ENCODE measurements at places on chromosomes 5 and 9.

DNA sequence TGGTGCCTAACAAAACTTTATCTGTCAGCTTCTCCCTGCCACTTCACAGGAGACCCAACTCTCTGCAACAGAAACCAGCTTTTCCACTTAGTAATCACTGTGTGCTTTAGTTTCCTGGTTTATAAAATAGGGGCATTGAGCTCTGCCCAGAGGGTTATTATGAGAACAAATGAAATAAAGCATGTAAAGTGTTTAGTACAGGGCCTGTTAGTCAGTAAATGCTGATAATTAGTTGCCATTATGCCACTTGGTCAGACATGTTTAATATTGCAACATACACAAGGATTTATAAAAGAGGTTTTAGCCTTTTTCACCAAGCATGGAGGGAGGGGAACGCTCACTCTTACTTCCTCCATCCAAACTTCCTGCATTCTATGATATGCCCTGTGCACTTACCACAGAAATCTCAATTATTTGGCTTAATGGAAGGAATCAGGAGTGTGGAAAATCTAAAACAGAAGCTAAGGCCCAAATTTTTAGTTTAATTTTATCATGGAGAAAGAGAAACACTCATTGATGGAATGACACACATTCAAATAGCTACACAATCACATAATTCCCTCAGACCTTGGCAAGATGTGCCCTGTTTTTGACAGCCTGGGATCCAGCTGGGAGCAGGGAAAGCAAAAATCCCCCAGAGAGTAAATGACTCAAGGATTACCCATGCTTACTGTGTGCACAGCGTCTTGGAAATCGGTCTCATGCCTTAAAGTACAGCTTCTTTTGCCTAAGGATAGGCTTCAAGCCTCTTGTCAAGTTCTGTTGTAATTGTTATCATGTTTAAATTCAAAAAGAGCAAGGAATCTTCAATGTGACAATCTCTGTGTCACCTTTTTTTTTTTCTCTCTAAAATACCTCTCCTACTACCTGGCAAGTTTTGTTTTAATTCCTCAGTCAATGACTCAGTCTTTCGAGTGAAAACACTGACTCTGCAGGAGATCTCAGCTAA, 34.0 kb downstream of the ZNF474 start:
- peak; percentile 18 for DNase-seq

DNA sequence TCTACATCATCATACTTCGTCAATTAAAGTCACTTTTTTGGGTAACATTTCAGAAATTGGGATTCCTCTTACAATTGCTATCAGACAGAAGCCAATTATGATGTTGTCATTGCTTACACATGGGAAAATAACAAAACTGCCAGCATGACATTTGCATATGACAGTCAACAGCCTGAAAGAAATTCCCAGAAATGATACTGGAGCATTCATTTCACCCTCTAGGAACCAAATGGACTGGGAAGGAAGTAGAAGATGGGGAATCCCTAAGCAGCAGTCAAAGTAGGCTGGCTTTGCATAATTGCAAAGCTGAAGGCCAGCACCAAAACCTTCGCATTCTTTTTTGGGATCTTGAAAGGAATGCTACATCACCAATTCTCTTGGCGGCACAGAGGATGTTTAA, 10.7 kb downstream of the HMGCS1 start:
- DNase-seq = no peak

- DNase-seq = no peak
Observed at GRCh38 chr5:149256451-149256850, 15.2 kb upstream of the AFAP1L1 start.

DNA sequence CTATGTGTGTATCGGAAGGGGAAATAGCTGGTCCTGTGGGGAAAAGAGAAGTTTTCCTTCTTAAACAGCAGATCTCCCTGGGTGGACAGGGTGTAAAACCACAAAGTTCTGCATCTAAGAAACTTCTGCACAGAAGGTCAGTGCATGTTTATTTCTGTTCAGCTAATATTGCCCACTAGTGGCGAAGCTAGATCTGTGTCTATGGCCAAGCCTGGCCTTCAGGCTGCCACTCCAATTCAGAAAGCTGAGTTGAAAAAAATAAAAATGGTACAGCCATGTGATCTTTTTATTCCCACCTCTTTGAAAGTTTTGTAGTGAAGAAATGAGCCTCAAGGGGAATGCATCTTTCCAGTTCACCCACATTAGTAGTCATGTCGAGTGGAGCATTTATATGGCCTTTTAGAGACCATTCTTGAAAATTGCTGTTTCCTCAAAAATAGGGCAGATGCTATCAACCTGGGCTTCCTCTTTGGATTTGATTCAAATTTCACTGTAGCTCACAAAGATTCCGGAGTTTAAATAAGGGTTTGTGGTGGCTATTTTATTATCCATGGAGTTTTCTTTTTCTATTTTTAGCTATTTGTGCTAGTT, 488.0 kb downstream of the PRELID2 start:
- no peak for DNase-seq

GRCh38 chr5:150676578-150676977, 15.5 kb downstream of the MYOZ3 start:
- DNase-seq = no peak

- DNase-seq = no peak
Observed at GRCh38 chr9:136831002-136831719, 11.1 kb upstream of the AJM1 start.

- no peak for DNase-seq
Observed at GRCh38 chr9:88076286-88077070, 61.8 kb downstream of the SPATA31C2 start.

- DNase-seq = no peak
Observed at GRCh38 chr5:153559926-153560325, 69.5 kb downstream of the GRIA1 start.

DNA sequence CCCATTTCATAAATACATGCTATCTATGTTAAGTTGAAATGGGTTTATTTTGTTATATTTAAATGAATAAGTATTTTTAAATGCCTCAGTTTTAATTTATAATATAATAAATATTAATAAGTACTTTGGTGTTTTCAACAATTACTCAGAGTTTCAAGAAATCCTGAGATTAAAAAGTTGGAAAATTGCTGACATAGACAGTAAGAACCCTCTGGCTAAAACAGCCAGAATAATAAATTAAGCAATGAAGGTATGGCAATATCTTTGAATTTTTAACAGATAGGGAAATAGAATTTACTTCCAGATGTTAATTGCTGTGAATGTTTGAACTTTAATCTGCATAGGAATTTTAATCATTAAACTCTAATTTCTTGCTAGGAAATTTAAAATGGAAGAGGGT, 83.6 kb downstream of the ZNF622 start:
- DNase-seq = no peak

DNA sequence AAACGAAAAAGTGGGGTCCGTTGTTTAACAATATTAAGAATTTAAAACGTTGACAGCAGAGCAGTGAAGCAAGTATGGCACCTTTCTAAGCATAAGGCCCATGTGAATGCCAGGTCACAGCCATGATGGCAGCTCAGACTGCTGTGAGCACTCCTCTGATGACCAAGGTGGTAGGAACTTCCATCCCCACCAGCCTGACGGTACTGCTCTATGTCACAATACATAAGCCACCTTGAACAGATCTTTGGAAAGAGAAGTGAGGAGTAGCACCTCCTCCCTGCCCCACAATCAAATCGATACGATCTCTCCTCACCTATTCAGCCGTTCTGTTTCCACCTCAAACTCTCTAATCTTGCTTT, 105.9 kb downstream of the DCP2 start:
- no peak for DNase-seq

GRCh38 chr9:22237497-22238363, 208.9 kb upstream of the DMRTA1 start:
- DNase-seq = no peak

- no peak for DNase-seq
Observed at GRCh38 chr5:111810112-111810511, 53.1 kb upstream of the NREP start.

DNA sequence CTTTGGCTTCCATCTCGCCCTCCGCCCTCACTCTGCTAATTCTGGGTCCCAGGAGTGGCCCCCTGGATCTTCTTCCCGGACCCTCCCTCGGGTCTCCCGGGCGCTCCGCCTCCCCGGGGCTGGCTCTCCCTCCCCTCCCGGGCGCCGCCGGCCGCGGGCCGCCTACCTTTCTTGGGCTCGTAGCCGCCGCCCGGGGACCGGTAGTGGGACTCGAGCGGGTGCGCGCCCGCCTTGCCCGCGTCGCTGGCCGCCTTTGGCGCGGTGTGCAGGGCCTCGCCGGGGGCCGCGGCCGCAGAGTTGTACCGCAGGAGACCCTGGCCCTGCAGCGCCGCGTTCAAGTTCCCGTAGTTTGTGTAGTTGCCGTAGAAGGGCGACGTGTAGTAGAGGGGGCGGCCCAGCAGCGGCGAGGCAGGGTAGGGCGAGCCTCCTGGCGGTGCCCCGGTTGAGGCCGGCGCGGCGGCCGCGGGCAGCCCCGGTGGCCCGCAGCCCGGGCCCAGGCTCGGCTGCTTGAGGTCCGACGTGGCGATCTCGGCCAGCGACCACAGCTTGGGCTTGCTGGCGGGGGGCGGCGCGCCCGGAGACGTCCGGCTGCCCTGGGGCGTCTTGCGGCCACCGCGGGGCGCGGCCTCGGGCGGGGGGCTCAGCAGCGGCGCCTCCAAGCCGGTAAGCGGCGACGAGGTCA, 3.2 kb downstream of the IRX2 start:
- DNase-seq = no peak

DNA sequence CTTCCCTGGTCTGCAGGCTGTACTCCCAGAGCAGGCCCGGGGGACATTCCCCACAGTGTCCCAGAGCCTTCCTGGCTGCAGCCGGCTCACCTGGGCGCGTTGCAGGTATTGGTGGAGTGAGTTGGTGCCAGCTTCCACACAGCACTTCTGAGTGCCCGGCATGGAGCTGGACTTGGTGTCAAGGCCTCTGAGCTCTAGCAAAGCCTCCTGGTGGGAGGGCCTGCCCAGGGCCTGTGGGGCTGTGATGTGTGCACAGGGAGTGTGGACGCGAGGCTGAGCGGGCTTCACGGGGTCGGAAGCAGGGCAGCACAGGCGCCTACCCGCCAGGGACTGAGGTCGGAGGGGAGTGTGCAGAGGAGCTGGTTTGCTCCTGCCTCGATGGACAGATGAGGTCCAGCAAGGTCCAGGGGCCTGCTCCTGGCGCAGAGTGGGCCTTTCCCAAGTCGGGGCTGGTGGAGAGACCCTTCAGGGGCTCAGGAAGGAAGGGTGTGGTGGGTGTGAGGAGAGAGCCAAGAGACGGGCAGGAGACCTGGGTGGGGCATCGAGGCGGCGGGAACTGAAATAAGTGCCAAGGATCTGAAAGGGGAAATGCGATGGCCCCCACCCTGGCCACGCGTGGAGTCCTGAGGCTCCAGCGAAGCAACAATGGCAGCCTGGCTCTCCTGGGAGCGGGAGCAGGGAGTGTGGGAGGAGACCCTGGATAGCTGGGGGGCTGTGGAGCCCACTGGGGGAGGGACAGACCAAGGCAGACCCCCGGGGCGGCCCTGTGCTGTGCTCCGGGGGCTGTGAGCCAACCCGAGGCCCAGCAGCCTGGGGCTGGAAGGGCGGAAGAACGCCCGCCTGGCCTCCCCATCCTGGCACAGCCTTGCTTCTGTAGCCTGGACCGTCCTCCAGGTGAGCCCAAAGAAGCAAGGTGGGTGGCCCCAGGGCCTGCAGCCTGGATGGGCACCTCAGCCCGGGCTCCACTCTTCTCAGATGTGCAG, 78.4 kb downstream of the RXRA start:
- no peak for DNase-seq

GRCh38 chr9:36396985-36397384, 3.1 kb downstream of the RNF38 start:
- DNase-seq = no peak

DNA sequence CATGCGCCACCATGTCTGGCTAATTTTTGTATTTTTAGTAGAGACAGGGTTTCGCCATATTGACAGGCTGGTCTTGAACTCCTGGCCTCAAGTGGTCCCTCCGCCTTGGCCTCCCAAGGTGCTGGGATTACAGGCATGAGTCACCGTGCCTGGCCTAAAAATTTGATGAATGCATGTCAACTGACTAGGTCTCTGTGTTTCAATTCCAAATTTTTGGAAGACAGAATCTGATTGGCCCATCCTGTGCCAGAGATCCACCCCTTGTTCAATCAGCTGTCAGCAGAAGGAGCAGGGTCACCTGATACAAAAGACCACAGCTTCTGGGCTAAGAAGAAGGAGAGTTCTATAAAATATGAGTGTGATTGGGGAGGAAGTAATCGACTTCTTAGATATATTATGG, 43.5 kb upstream of the COL15A1 start:
- no peak for DNase-seq

- no peak for DNase-seq
Observed at GRCh38 chr9:123924727-123925126, 5.2 kb downstream of the DENND1A start.

DNA sequence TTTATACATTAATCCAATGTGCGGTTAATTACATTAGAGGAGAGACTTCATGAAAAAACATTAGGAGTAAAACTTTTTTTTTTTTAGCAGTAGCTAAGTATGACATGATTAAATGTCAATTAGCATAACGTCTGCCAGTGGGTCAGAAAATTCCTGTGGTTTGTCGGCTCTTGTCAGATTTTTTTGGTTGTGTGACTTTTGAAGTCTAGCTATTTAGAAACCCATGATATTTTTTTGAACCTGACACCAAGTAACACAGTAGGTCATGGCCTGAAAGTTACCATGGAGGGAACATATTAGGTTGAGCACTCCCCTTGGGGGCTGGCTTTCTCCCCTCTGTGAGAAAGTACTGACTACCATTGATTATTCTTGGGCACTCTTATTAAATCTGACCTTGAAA, 84.8 kb upstream of the ALDH1A1 start:
- no peak for DNase-seq

- no peak for DNase-seq
Observed at GRCh38 chr5:3789519-3790193, 194.0 kb downstream of the IRX1 start.

- DNase-seq = peak; percentile 20
Observed at GRCh38 chr9:6907772-6908381, 150.1 kb downstream of the KDM4C start.

GRCh38 chr5:60690326-60690725, 9.6 kb downstream of the DEPDC1B start:
- DNase-seq = no peak

- DNase-seq = no peak
Observed at GRCh38 chr5:93584596-93585040, 1.6 kb downstream of the NR2F1 start.

GRCh38 chr9:107759009-107759822, 269.6 kb upstream of the KLF4 start:
- DNase-seq = no peak

DNA sequence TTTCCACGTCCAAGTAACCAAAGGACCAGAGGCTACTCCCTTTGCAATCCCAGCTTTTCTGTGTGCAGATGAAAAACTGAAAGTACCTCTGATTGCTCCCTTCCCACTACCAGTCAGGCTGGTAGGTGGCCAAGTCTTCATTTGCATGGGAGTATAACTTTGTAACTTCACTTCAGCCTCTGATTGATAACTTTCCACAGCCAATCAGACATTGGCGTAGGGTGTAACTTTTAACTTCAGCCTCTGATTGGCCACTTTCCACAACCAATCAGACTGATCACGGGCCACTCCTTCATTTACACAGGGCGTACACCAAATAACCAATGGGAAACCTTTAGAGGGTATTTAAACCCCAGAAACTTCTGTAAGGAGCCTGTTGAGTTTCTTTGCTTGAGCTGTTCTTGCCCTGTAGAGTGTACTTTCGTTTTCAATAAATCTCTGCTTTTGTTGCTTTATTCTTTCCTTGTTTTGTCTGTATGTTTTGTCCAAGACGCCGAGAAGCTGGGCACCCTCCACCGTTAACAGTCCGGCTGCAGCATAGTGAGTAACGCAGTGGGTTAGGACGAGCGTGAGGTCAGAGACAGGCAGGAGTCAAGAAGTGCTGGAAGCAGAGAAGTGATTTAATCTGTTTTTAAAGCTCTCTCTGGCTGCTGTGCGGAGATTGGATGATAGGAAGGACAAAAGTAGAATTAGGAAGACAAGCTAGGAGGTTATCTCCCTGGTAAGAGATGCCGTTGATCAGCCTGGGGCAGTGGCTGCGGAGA, 3.5 kb upstream of the EXOSC2 start:
- peak; percentile 56 for DNase-seq

All from SK-N-MC (cell line).